Endothelial cell (in vitro differentiated cells): ENCODE measurements at places on chromosomes 5 and 9.
A peak's percentile ranks its signal among the peaks of the same experiment; 100 is the strongest.

DNA sequence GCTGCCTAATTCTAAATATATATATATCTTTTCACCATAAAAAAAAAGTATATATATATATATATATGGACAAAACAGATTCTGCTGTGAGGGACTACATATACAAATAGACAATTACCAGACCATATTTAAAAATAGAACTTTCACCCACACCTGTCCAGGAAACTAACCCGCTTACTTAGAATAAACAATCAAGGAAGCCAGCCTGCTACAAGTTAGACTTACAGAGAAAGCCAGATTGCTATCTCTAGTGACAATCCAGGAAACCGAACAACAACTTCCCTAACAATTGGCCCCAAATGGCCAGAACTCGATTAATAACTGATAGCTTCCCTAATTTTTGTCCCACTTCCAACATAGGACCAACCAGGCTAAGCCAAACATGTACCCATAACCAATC, 5.9 kb downstream of the GLDC start:
- peaks cover 4% of the 10 kb centered on the region for H3K27me3 ChIP-seq
- H3K4me3 ChIP-seq: no peak overlapping the region
- no peak overlapping the region for H3K27ac ChIP-seq

DNA sequence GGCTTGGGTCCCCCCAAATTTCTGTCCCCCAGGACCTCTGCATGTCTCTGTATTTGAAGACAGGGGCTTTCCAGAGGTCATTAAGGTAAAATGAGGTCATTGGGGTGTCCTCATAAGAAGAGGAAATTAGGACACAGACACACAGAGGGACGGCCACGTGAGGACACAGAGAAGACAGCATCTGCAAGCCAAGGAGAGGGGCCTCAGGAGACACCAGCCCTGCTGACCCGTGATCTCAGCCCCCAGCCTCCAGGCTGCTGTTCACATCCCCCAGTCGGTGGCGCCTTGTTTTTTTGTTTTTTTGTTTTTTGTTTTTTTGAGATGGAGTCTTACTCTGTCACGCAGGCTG, 1.2 kb upstream of the CCDC183 start:
- H3K27ac ChIP-seq: no peak overlapping the region
- no peak overlapping the region for H3K4me3 ChIP-seq
- DNase-seq: no peak
- H3K4me1 ChIP-seq: peaks cover 21% of the 10 kb centered on the region
- peaks cover 3% of the 10 kb centered on the region for H3K27me3 ChIP-seq
- H3K36me3 ChIP-seq: peaks cover 5% of the 10 kb centered on the region

DNA sequence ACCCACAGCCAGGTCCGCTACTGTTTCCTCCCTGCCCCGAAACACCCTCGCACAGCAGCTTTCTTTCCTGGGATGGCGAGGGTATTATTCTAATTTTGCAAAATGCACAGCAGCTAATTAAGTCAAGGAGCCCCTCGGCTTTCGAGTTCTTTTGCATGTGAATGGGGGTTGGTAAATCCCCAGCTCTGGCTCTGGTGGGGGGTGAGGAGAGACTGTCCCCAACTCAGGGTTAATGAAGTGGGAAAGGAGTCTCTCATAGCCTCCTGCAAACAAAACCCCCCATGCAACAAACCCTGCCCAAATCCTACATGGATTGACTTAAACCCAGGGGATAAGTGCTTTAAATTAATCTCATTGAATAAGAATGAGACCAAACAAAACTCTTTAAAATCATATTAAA, 8.8 kb downstream of the BARHL1 start:
- H3K27ac ChIP-seq: no peak overlapping the region
- DNase-seq: no peak
- H3K4me3 ChIP-seq: peak overlapping the region; percentile 71
- H3K36me3 ChIP-seq: peaks cover 6% of the 10 kb centered on the region
- H3K27me3 ChIP-seq: peaks cover 13% of the 10 kb centered on the region

- no peaks in the 10 kb centered on the region for H3K27me3 ChIP-seq
- no peak overlapping the region for H3K27ac ChIP-seq
- DNase-seq: no peak
- no peak overlapping the region for H3K4me3 ChIP-seq
- H3K4me1 ChIP-seq: no peaks in the 10 kb centered on the region
These were observed 254.7 kb downstream of the NTRK2 start for GRCh38 chr9:84924266-84924665.

DNA sequence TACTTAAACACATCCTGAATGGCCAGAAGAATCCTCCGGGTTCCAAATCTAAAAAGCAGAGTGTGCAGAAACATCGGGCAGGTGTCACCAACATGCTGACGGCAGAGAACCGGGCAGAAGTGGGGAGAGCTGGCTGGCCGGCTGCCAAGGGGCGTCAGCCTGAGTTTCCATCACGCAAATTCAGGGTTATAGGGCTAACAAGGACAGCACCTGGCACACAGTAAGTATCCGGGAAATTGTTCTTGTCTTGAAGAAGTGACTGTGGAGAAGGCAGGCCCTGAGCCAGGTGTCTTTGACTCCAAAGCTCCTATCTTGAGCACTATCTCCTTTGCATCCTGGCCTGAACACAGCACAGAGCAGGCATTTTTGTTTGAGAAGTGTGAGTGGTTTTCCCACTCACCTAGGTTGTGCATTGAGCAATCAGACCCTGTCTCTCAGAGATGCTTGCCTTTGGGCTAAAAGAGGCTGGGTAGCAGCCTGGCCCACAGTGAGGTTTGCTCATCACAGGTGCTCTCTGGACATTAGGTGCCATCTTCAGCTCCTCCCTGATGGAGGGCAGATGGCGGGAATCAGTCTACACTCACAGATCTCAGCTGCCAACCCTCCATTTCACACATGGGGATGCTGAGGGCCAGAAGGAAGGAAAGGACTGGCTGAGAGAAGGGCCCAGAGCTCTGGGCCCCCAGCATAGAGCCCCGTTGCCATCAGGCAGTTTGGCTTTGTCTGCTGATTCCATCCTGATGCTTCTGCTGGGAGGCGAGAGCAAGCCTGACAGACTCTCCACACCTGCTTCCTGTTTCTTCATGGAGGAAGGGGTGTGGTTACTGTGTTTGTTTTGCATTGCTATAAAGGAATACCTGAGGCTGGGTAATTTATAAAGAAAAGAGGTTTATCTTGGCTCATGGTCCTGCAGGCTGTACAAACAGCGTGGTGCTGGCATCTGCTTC, 52.8 kb downstream of the WHRN start:
- H3K27me3 ChIP-seq: no peaks in the 10 kb centered on the region
- H3K4me1 ChIP-seq: no peaks in the 10 kb centered on the region
- H3K4me3 ChIP-seq: no peak overlapping the region
- no peaks in the 10 kb centered on the region for H3K36me3 ChIP-seq

GRCh38 chr9:105842023-105842644, 147.8 kb downstream of the TMEM38B start:
- H3K4me3 ChIP-seq: no peak overlapping the region
- H3K4me1 ChIP-seq: peaks cover 11% of the 10 kb centered on the region
- H3K27me3 ChIP-seq: peaks cover 1% of the 10 kb centered on the region
- DNase-seq: peak; percentile 38

DNA sequence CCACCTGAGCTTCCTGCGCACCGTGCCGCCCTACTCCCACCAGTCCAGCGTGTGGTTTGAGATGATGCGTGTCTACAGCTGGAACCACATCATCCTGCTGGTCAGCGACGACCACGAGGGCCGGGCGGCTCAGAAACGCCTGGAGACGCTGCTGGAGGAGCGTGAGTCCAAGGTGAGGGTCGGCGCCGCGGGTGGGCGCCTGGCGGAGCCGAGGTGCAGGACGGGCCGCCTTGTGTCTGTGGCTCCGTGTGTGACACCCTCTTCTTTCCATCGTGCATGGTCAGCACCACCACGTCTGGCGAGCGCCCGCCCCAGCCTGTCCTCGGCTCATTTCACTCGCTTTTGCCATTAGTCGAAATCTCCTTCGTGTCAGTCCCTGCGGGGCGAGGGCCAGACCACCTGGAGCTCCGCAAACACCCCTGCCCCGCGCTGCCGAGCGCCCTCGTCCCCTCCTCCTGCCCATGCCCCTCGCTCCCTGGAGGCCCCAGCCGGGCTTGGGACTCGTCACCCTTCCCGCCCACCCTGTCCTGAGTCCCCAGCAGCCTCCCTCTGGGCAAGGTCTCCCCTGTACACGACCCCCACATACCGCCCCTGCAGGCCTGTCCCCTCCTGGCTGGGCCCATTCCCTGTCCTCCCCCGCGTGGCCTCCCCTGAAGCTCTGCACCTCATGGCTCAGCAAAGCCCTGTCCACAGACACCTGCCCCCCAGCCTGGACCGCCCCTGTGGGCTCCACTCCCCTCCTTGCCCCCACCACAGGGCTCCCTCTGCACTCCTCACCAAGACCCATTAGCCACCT, 7.0 kb downstream of the GRIN1 start:
- no peak overlapping the region for H3K27ac ChIP-seq
- peaks cover 4% of the 10 kb centered on the region for H3K36me3 ChIP-seq
- DNase-seq: no peak
- no peak overlapping the region for H3K4me3 ChIP-seq
- H3K4me1 ChIP-seq: peaks cover 3% of the 10 kb centered on the region

GRCh38 chr5:446066-446882, 3.3 kb downstream of the EXOC3 start:
- H3K4me3 ChIP-seq: no peak overlapping the region
- peaks cover 40% of the 10 kb centered on the region for H3K36me3 ChIP-seq
- no peak for DNase-seq
- H3K27me3 ChIP-seq: peaks cover 6% of the 10 kb centered on the region
- H3K27ac ChIP-seq: no peak overlapping the region
- peaks cover 24% of the 10 kb centered on the region for H3K4me1 ChIP-seq

DNA sequence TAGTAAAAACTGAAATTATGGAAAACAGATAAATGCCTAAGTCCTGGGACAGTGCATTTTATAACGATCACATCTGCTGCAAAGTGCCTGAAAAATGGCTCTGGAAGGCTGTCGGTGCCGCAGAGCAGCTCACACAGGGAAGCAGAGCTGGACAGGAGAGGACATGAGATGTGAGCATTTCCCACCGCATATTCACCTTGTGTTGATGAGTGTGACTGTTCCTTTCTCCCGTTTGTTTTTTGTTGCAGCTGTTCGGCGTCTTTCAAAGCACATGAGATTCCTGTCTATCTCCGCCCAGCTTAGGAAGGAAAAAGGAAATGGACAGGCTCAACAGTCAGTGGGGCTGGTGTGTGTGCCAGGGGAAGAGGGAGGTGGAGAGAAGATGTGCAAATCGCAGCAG, 164.9 kb upstream of the SEMA6A start:
- peaks cover 2% of the 10 kb centered on the region for H3K27me3 ChIP-seq
- peak; percentile 35 for DNase-seq
- peak overlapping the region; percentile 82 for H3K4me3 ChIP-seq
- no peaks in the 10 kb centered on the region for H3K36me3 ChIP-seq
- H3K27ac ChIP-seq: peak overlapping the region; percentile 91

DNA sequence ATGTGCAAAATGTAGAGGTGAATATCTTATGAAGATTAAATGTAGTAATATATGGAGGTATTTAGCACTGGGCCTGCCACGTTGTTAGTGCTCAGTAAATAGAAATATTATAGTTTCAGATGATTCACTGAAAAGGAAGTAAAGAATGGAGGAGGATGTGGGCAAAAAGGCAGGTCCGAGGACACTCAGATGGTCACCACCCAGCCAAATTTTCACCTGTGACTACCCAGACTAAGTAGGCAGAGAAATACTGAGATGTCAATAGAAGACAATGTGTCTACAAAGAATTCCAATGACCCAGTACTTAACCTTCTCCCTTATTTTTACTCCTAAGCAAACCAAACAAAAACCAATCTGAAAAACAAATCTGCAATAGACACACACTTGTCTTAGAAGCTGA, 70.3 kb upstream of the ATP10B start:
- no peak overlapping the region for H3K4me3 ChIP-seq
- no peak overlapping the region for H3K27ac ChIP-seq
- no peaks in the 10 kb centered on the region for H3K36me3 ChIP-seq

DNA sequence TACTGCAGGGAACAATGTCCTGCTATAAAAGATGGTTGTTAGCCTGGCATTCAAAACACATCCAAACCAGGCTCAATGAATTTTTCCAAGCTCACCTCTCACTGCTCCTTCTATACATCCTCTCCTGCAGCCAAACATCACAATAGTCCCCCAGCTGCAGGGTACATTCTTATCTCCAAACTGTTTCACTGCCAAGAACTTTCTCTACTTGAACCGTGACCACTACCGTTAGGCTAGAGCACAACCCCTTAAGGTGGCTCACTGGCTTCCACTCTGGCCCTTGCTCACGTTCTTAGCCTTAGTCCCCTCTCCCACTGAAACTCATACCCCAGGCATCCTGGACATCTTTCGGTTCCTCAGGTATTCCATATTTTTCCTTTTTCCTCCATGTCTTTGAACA, 29.0 kb upstream of the ANXA6 start:
- no peaks in the 10 kb centered on the region for H3K36me3 ChIP-seq
- no peak overlapping the region for H3K4me3 ChIP-seq

- no peaks in the 10 kb centered on the region for H3K4me1 ChIP-seq
- DNase-seq: no peak
- H3K27ac ChIP-seq: no peak overlapping the region
- H3K36me3 ChIP-seq: peaks cover 4% of the 10 kb centered on the region
- H3K4me3 ChIP-seq: no peak overlapping the region
These were observed 117.8 kb upstream of the VCAN start for GRCh38 chr5:83353774-83354173.

DNA sequence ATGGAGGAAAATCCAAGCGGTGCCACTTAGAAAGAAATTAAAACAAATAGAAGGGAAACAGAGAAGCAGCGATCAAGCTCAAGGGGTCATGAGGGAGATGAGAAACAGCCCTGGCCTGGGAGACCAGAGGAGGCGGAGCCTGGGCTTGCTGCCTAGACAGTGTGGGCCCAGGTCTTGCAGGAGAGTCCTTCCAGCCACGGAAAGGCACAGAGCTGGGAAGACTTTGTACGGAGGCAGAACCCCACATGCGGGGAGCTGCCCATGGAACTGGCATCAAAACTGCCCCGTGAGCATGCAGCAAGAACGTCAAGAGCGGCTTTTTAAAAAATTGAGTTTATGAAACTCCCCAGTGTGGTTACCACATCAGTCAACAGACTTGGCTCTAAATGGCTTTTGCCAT, 119.4 kb downstream of the IRX1 start:
- no peaks in the 10 kb centered on the region for H3K4me1 ChIP-seq
- no peak for DNase-seq
- no peak overlapping the region for H3K4me3 ChIP-seq
- H3K27ac ChIP-seq: no peak overlapping the region

GRCh38 chr9:121261755-121262154, 6.2 kb upstream of the GSN start:
- no peak overlapping the region for H3K4me3 ChIP-seq
- DNase-seq: no peak
- peaks cover 7% of the 10 kb centered on the region for H3K27me3 ChIP-seq
- peaks cover 8% of the 10 kb centered on the region for H3K36me3 ChIP-seq
- peak overlapping the region; percentile 87 for H3K27ac ChIP-seq
- peaks cover 38% of the 10 kb centered on the region for H3K4me1 ChIP-seq
